Endothelial cell (in vitro differentiated cells): ENCODE measurements at places on chromosomes 3 and 15. TPM values are rescaled to one million over a fixed set of nuclear protein-coding genes. Genes with fewer than 3 reads are reported as not detected.

DNA sequence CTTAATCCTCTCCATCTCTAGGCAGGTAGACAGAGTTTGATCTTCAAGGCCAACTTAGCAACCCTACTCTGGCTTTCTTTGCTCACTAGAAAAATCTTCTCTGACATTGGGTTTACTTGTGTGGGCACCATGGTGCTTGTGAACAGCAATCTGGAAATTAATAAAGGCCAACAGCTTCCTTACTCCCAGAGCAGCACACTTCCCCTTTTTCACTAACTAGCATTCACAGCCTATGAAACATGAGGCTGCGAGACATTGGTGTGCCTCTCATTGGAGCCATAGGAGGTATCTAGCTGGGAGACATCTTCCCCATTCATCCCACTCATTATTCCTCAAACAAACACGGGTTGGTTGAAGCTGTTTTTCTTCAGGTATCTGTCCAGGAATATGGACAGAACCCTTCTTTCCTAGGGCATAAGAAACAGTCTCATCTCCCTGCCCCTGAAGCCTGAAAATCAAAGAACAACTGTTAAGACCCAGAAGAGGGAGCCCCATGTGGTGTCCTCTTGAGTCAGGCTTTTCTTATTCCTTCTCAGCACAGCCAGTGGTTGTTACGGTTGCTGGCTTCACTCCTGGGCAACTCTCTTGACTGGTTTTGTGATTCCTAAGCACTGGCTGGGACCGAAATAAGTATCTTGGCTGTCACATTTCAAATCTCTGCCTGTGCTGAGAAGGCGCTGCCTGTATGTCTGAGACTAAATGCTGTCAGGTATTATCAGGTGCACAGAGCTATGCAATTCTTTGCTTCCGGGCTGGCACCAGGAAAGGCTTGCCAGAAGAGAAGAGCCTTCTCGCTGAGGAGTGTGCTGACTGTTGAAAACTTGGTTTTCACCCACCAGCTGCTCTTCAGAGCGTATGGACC lies 194.4 kb downstream of the FEZF2 start:
- no peak overlapping the region for H3K27ac ChIP-seq
- DNase-seq = no peak
- peaks cover 12% of the 10 kb centered on the region for H3K4me1 ChIP-seq
- H3K4me3 ChIP-seq = no peak overlapping the region
- peaks cover 6% of the 10 kb centered on the region for H3K27me3 ChIP-seq

Gene MAGEL2
- 4.5 TPM for total RNA-seq

Gene TMEM207
- not detected for total RNA-seq

Gene IL12A
- 0.67 TPM for total RNA-seq

DNA sequence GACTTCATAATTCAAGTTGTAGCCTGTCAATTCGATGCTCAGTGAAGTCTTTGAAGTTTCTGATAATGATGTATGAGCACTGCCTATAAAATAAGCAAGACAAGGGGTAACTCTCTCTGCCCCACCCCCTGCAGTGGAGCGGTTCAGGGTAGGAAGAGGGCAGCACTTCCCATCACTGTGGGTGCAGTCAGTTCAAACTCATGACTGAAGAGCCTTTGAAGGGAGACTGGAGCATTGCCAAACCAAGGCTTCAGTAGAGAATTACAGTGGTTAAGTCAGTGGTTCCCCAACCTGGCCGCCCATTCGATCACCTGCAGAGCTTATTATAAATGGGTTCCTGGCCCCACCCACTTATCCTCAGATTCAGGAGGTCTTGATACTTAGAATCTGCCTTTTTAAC lies 190.6 kb downstream of the SHQ1 start:
- DNase-seq = no peak
- H3K27me3 ChIP-seq = peaks cover 4% of the 10 kb centered on the region
- no peaks in the 10 kb centered on the region for H3K36me3 ChIP-seq
- H3K4me1 ChIP-seq = peaks cover 4% of the 10 kb centered on the region
- H3K4me3 ChIP-seq = no peak overlapping the region

Gene LCTL
- total RNA-seq = not detected
